Activated T-cell treated with anti-CD3 and anti-CD28 coated beads, Interleukin-2, amount 50 U/mL, for 72 hours (primary cell): ENCODE measurements at places on chromosomes 11 and 22.

GRCh38 chr11:129458756-129459535 lies 83.3 kb downstream of the BARX2 start:
- DNase-seq: no peak

DNA sequence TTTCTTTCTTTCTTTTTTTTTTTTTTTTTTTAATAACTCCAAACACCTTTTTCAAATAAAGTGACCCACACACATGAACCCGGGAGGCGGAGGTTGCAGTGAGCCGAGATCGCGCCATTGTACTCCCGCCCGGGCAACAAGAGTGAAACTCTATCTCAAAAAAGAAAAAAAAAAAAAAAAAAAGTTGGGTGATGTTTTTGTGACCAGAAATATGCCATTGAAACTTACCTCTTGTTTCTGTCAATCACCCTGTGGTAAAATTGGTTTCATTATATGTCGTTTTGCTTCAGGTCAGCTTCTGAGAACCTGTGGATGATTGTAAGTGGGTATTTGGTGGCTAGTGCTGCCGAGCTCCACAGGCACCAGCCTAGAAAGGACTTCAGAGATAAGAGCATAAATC lies 238.8 kb downstream of the TBC1D22A start:
- no peak for DNase-seq

GRCh38 chr22:20436768-20437612 lies 635 bp downstream of the SCARF2 start:
- no peak for DNase-seq

- no peak for DNase-seq
These were observed 131.9 kb downstream of the SHANK2 start for GRCh38 chr11:71120471-71120896.

- DNase-seq: no peak
These were observed 18.5 kb downstream of the FBLN1 start for GRCh38 chr22:45521178-45521577.

- peak; percentile 73 for DNase-seq
These were observed at the start of gene FERMT3 for GRCh38 chr11:64206457-64207255. FERMT3 (plus strand) TSS chr11:64206721; CDS start chr11:64207365, 644 bp downstream.

DNA sequence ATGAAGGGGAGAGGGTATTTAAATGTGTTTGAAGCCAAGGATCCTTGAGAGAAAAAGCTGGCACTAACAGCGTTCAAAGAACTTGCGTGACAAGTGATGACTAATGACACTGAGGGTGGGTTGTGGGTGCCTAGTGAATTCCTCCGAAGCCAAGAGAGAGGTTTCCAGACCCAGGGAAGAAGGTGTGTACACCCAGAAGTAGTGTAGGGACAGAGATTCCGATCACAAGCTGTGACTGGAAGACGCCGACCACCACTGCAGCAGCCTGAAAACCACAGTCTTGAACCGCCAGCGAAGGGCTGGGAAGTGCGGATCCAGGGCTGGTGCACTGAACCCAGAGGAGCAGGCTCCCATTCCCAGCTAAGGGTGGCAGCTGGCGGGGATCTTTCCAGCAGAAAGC lies 9.5 kb downstream of the PPARA start:
- no peak for DNase-seq

GRCh38 chr11:93166194-93166593 lies 31.6 kb downstream of the SLC36A4 start:
- DNase-seq: no peak

GRCh38 chr22:30212363-30212995 lies 34.1 kb downstream of the LIF start:
- DNase-seq: no peak

GRCh38 chr11:121024989-121025388 lies 1.1 kb downstream of the TBCEL start:
- no peak for DNase-seq

- DNase-seq: no peak
These were observed 13.3 kb downstream of the CREB3L1 start for GRCh38 chr11:46290598-46291309.

GRCh38 chr11:46719048-46719542 lies at the start of gene F2:
F2 (plus strand) TSS chr11:46719213; CDS start chr11:46719236, 23 bp downstream.
- no peak for DNase-seq

- peak; percentile 31 for DNase-seq
These were observed at the start of gene TMA7B for GRCh38 chr22:39959640-39960447. TMA7B (plus strand) TSS chr22:39960397; CDS start chr22:39964375, 3,978 bp downstream.

GRCh38 chr11:44916801-44917385 lies 33.8 kb downstream of the TP53I11 start:
- no peak for DNase-seq

GRCh38 chr22:29873943-29874342 lies 9.0 kb upstream of the MTMR3 start:
- DNase-seq: no peak

DNA sequence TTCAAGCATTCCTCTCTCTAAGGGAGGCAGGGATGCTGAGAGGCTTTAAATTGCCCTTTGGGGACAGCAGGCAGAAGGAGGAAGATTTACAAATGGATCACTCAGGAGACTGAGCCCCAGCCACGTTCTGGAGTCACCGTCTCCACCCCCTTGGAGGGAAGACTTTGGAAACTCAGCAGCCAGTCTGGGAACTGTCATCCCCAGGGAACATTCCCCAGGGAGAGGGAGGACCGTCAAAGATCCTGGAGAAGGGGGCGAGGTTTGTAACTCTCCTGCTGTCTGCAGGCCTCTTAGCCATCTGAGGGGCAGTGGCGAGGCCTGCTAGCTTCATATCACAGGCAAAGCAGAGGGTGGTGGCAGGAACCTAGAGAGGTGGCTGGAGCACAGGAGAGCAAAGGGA lies 56.1 kb upstream of the SLC22A12 start:
- no peak for DNase-seq

DNA sequence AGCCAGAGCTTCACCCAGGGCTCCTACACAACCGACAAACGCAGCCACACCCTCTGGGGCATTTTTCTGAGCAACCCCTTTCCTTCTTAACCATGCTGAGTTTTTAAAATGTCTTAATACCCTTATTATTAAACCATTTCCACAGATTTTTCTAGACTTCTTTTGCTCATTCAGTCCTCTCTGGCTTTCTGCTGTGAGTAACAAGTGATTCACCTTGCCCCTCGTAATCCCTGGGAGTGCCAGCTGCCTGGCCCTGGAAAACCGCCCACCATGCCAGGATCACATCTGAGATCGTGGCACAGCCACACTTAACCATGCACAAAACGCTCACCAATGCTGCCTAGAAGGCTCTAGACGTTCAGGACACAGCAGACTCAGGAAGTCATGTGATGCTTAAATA lies 25.4 kb downstream of the YPEL1 start:
- DNase-seq: no peak

GRCh38 chr11:128105950-128106349 lies 481.4 kb downstream of the ETS1 start:
- no peak for DNase-seq

GRCh38 chr11:42992594-42992993 lies 319.2 kb upstream of the API5 start:
- DNase-seq: no peak

GRCh38 chr22:39379756-39380730 lies 19.5 kb upstream of the TAB1 start:
- no peak for DNase-seq

- no peak for DNase-seq
These were observed 9.0 kb upstream of the KCNJ11 start for GRCh38 chr11:17397311-17398002.

GRCh38 chr11:44862558-44863101 lies 88.1 kb downstream of the TP53I11 start:
- DNase-seq: no peak

- DNase-seq: no peak
These were observed 24.8 kb upstream of the SWAP70 start for GRCh38 chr11:9639099-9639498.

DNA sequence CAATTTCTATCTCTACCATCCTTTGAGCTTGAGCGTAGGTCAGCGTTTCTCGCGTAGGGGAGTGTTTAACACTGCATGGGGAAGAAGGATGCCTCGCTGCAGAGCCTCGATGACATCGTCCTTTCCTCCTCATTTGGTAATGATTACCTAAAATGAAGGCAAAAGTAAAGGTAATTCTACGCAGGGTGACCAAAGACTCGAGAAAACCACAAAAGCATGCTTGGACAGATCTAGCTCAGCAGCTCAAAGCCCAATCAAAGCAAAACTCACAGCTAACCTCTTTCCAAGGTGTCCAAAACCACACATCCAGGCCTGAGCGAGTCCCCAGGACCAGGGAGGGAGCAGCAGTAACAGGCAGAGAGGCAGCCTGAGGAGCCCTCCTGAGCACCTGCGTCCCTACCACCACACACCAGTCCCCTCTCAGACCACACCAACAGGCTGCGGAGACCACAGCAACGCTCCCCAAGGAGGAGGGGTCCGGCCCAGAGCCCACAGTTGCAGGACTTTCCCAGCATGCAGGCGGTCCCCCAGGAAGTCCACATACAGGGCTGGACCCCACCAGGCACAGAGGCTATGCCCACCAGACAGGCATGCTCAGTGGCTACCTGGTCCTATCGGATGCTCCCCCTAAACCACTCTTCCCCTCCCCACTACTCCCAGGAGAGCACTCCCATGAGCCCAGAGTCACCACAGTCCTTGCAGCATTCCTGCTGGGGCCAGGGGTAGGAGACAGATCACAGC lies 3.3 kb downstream of the BRD1 start:
- no peak for DNase-seq

DNA sequence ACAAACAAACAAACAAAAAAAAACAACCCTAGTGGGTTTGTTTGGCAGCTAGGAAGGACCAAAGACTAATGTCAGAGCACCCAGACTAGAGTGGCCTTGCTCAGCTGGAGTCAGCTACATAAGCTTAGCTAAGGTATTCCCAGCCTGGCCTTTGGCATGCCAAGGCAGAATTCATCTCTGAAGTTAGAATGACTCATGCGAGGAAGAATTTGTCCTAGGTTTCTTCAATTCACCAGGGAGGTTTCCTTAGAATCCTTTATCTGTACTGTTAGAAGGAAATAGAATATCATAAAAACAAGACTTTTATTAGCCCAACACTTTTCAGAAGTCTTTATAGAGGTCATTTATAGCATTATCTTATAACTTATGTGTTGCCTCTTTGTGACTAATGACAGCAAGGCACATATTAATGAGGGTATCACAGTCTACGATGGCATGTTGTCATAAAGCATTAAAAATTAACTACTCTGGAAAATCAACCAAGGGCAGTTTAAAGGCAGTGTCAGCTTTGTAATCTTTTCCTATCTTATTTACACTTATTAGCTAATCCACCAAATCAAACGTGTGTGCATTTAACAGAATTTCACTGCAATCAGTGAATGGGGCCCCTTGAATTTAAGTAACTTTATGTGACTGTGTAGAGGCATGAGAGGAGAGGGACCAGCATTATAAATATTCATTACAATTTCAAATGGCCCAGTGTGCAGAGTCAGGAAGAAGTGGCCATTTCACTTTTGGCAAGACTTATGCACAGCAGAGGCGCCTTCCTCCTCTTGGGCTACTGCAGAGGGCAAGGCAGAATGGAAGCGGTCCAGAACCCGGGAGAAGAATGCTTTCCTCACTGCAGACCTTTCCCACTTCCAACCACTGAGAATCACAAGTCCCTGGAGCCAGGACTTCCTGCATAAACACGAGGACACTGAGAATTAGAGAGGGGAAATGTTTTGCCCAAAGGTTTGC lies 36.3 kb downstream of the SLC5A1 start:
- DNase-seq: no peak

GRCh38 chr11:87548797-87549196 lies 511.1 kb downstream of the TMEM135 start:
- no peak for DNase-seq
